Non-pigmented ciliary epithelial cell (primary cell): ENCODE measurements at places on chromosomes 7 and 10.

DNA sequence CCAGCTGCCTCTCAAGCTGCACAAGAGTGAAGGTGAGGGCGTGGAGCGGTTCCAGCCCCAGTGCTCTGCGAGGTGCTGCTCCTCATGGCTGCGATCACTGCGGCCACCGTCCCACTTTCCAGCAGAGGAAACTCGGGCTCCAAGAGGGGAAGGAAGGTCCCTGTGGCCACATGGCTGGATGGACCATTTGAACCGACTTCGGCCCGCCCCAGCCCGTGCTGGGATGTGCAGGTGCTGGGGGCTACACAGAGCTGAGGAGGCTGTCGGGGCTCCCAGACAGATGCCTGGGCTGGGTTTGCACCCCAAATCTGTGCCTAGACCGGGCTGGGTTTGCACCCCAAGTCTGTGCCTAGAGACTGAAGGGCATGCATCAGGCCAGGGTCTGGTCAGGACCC is 186.6 kb downstream of the DNAJB6 start:
- DNase-seq = no peak

GRCh38 chr7:137798073-137798763 is 48.6 kb downstream of the DGKI start:
- no peak for DNase-seq

DNA sequence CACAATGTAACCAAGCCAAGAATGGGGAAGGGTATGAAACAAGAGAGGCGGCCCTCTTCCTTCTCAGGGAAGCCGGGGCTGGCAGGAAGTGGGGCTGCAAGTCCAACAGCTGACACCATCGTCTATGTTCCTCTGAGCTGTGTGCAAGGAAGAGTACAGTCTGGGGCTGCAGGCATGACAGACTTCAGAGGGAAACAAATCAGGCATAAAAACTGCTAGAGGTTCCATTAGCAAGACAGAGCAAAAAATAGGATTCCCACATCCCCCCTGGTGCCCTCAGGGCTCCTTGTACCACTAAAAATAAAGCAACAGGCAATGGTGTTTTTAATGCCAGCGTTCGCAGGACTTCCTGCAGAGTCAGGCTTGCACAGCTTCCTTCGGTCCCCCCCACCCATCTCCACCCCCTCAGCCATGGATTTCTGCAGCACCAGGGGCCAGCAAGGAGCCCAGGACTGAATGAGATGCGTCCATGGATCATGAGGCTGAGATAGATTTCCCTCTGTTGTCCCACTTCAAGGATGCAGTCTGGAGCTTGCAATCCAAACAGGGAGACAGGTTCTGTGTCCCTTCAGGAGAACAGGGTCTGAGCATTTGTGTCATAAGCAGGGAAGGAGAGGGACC is 34.6 kb downstream of the KCNMA1 start:
- no peak for DNase-seq

DNA sequence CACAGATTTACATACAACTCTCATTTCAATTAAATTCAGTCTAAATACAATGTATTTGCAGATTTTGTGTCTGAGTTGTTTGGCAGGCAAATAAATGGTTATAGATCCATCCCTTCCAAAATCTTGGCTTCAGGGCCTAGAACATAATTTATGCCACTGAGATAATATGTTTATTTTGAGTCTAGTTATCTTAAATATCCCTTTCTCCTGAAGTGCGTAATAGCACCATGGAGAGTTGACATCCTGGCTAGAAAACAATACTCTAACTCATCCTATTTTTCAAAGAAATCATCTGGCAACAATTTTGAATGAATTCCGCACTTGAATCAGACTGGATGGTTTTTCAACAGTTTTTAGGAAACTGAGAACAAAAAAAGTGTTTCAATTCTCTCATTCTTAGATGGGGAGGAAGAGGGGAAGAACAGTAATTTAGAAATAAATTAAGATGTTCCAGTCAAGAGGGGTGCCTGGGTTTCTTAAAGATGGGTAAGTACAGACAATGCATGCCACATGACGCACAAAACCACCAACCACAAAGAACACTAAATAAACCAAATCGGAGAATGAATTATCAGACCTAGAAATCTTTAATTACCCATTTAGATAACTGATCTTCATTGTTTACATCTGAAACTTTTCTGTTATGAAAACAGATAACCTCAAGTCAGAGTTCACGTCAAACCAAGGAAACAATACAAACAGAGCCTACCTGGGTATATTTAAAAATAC is 228.7 kb upstream of the PTN start:
- DNase-seq = no peak

DNA sequence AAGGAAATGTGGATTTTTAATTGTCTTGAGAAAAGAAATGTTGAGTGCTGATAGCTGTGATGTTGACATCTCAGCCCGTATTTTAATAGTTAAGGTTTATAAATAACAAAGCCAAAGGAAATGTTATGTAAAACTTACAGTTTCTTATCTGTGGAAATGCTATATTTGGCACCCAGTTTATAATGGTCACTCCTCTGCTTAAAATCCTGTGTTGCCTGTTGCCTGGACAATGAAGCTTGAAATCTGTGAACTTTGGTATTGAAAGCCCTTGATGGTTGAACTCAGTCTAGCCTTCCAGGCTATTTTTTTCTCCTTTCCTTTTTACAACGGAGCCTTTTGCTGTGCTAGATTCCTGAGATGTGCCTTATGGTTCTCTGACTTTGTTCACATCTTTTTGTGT is 46.5 kb downstream of the MCU start:
- DNase-seq = no peak

GRCh38 chr10:130364631-130365411 is 228.6 kb downstream of the GLRX3 start:
- no peak for DNase-seq

- no peak for DNase-seq
Observed at GRCh38 chr7:14673202-14673601, 229.3 kb downstream of the DGKB start.

DNA sequence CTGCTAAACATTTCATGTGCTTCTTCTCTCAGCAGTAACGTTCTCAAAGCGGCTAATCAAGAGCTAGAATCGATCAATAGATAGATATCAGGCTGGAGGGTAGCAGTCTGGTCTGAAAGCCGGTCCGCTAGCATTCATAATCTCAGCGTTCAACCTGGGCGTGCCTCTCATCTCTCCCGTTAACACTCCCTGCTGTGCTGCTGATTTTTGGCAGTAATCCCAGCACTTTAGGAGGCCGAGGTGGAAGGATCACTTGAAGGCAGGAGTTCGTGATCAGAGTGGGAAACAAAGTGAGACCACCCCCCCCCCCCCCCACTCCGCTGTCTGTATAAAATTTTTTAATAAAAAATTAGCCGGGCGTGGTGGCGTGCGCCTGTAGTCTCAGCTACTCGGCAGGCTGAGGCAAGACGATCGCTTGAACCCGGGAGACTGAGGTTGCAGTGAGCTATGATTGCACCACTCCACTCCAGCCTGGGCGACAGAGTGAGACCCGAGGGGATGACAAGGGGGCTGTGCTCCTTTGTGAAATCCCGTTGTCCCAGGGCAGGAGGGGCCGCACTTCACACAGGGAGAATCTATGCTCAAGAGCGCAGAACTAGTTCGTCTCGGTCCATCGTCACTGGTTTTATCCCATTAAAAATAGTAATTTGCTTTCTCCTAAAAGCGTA is 624 bp upstream of the CEP55 start:
- no peak for DNase-seq

DNA sequence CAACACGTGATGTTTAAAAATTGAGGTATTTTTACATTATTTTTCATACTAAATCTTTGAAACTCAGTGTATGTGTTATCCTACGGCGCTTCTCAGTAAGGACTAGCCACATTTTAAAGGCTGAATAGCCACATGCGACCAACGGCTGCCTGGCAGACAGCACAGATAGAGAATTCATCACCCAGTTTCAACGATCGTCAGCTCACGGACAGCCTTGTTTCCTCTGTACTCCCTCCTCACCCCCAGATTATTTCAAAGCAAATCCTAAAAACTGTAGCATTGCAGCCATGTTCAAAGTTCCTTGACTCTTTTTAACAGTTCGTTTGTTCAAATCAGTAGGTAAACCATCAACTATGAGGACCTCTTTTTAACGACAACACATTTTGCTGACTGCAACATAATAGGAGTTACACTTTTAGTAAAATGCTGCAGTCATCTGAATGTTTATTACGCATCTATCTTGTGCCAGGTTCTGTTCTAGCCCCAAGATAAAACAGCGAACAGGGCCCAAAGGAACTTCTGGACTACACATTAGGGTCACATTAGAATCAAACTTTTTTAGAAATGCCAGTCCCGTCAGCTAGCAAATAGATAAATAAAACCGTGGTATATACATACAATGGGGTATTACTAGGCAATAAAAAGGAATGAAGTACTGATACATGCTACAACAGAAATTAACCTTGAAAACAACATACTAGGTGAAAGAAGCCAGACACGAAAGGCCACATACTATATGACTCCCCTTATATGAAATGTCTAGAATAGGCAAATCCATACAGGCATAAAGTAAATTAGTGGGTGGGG is 5.7 kb downstream of the OSBPL3 start:
- DNase-seq = no peak

DNA sequence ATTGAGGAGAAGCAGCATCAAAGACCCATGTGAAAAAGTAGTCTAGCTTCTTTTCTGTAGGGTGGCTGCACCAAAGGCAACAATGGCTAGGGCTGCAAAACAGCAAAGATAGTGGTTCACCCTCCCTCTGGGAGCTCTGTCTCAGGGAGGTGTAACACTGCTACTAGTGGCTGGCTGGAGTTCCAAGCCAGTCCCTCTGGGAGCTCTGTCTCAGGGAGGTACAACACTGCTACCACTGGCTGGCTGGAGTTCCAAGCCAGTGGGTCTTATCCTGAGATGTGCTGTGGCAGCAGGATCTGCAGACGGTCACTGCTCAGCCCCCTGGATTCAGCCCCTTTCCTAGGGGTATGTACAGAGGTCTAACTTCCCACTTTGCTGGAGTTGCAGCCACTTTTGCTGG is 37.9 kb upstream of the TMEM140 start:
- DNase-seq = no peak

DNA sequence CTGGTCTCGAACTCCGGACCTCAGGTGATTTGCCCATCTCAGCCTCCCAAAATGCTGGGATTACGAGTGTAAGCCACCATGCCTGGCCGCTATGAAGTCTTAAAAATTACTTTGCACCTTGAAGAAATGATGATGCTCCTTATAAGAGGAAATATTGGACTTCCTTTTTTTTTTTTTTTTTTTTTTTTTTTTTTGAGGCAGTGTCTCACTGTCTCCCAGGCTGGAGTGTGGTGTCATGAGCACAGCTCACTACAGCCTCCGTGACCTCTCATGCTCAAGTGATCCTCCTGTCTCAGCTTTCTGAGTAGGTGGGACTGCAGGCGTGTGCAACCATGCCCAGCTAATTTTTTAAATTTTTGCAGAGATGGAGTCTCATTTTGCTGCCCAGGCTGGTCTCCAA is 65.3 kb downstream of the KMT2E start:
- no peak for DNase-seq

DNA sequence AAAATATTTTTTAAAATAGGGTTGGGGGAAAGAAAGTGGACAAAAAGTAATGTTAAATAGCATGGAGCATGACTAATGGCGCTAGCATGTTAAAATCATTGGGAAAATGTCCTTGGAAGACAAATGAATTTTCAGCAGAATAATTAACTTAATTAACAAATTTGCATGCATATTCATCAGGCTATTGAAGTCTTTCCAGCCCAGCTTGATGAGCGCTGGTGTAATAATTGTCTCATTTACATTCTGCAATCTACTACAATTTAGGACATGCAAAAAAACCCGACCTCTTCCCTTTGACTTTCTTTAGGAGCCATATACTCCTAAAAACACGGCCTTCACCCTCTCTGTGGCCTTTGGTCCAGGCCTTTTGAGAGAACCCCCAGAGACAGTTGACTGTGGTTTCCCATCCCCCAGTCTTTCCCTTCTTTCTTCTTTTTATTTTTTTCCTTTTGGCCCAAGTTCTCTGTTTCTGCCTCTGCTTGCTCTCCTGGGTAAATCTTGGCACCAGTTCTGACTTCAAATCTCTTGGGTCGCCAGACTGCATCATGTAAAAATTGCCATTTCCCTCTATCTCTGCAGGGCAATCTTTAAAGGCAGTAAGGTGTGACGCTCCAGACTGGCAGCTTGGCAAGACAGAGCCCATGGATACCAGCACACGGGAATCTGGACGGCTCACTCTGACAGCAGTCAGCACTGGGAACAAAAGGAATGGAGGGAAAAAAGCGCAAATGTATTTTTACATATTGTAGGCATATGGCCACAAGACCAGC is 105.5 kb downstream of the NEUROD6 start:
- no peak for DNase-seq

- DNase-seq = no peak
Observed at GRCh38 chr7:155362380-155363145, 64.9 kb downstream of the INSIG1 start.

- DNase-seq = no peak
Observed at GRCh38 chr10:76657337-76658012, 980.1 kb downstream of the KCNMA1 start.

DNA sequence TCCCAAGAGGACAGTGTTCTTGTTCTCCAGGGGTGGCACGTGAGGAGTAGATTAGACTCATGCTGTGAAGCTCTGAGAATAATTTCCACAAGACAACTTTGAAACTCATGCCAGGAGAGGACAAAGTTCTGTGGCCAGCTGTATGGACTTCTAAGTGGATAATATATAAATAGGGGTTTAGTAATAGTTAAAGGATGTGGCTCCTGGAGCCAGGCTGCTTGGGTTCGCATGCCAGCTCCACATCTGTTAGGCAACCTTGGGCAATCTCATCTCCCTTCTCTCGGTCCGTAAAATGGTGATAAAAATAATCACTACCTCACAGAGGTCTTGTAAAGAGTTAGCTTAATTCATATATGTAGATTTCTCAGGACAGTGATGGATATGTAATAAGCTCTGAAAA is 35.8 kb downstream of the ACSL5 start:
- no peak for DNase-seq

DNA sequence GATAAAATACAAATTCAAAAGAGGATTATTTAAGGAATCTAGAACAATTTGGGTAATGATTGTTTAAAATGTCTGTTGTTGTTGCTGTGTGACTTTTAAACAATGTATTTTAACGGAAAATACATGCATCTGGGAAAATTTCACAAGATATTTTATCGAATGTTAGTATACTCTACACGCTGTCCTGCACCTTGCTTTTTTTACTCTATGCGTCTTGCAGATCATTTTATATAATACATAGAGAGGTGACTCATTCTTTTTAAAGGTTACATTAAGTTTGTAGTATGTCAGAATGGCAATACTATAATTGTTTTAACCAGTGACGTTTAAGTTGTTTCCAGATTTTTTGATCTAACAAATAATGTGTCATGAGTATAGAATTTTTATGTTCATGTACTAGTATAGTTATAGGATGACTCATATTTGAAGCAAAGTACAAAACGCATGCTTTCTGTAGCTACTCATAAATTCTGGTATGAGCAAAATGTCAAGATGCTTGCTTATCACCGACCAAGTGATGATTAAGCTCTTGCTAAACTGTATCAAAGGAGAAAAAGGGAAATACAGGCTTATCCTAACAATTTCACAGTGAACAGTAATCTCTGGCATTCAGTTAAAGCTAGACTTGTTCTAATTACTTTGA is 4.9 kb downstream of the DKK1 start:
- peak; percentile 98 for DNase-seq

GRCh38 chr10:9009505-9009904 is 955.0 kb downstream of the GATA3 start:
- no peak for DNase-seq
